ENCODE measurements at places on chromosomes 16 and 17.

DNA sequence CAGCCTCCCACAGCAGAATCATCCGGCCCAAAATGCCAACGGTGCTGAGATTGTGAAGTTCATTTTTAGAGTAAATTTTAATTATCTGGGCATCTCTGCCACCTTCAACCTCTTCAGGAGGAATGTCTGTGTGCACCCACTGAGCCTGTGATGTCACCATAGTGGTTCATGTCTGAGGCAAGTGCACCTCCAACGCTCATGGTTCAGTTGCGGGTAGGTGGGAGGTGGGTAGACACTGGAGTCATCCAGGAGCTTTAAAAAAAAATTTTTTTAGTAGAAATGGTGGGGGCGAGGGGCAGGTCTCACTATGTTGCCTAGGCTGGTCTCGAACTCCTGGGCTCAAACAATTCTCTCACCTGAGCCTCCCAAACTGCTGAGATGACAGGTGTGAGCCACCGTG lies 1.9 kb downstream of the FLYWCH1 start:
- DNase-seq: no peak

- no peak for DNase-seq
These were observed 19.7 kb downstream of the BAHCC1 start for GRCh38 chr17:81414756-81415516.

- DNase-seq: no peak
These were observed 386.6 kb downstream of the SEC14L1 start for GRCh38 chr17:77527409-77527808.

DNA sequence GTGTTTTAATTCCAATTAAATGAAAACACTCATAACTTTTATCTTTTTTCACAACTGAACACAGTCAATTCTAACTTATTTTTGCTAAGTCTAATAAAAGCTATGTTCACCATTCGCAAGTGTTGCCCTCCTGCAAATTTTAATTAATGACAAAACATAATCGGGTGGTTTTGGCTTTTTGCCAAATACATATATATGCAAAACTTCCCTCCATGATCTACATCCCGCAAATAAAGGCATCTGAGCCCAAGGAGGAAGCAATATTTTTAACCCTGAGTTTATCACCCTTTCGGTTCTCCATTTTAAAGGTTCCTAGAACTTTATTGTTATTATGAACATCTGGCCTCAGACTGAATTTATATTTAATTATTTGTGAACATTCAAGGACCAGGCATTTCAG lies 507.9 kb downstream of the CDH13 start:
- DNase-seq: no peak

DNA sequence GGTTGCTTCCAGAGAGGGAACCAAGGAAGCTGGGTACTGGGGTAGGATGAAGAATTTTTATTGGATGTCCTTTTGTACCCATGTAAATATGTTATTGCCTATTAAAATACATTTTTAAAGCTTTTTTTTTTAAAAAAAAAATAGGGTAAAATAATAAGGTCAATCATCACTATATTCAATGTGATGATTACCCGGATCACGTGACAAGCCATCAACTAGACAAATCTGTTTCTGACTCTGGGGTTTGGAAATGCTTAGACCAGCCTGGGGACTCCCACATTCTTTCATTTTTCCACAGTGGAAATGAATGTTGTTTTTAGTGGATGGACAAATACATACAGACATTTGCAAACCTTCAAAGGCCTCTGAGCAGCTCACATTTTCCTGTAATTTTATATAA lies 79.9 kb upstream of the KIFC3 start:
- DNase-seq: no peak

GRCh38 chr17:39114723-39115122 lies 36.7 kb downstream of the PLXDC1 start:
- DNase-seq: no peak

- no peak for DNase-seq
These were observed 4.6 kb downstream of the UTS2R start for GRCh38 chr17:82376042-82376730.

- DNase-seq: no peak
These were observed 518.5 kb upstream of the EEF2KMT start for GRCh38 chr16:5615868-5616642.

GRCh38 chr17:48445248-48445620 lies 15.2 kb upstream of the SKAP1 start:
- no peak for DNase-seq

GRCh38 chr16:85928401-85928820 lies 29.4 kb downstream of the IRF8 start:
- no peak for DNase-seq

DNA sequence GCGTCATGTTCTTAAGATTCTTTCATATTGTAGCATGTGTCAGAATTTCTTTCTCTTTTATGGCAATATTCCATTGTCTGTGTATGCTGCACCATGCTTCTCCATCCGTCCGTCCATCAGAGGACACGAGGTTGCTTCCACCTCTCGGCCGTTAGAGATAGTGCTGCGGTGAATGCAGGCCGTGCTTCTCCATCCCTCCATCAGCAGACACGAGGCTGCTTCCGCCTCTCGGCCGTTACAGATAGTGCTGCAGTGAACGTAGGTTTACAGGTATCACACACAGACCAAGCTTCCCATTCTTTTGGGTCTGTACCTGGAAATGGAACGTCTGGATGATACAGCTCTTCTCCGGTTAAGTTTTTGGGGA lies 113.5 kb downstream of the CMIP start:
- DNase-seq: no peak

DNA sequence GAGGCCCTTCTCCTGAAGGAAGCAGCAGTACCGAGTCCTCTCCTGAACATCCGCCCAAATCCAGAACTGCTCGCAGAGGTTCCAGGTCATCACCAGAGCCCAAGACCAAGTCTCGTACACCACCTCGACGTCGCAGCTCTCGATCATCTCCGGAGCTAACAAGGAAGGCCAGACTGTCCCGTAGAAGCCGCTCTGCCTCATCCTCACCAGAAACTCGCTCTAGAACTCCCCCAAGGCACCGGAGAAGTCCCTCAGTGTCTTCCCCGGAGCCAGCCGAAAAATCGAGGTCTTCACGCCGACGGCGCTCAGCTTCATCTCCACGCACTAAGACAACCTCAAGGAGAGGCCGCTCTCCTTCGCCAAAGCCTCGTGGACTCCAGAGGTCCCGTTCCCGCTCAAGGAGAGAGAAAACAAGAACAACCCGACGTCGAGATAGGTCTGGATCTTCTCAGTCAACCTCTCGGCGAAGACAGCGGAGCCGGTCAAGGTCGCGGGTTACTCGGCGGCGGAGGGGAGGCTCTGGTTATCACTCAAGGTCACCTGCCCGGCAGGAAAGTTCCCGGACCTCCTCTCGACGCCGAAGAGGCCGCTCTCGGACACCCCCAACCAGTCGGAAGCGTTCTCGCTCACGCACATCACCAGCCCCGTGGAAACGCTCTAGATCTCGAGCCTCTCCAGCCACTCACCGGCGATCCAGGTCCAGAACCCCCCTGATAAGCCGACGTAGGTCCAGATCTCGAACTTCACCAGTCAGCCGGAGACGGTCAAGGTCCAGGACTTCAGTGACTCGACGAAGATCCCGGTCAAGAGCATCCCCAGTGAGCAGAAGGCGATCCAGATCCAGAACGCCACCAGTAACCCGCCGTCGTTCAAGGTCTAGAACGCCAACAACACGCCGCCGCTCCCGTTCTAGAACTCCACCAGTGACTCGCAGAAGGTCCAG lies 11.3 kb downstream of the ELOB start:
- DNase-seq: no peak

GRCh38 chr17:35846055-35846809 lies 22.5 kb downstream of the HEATR9 start:
- no peak for DNase-seq

DNA sequence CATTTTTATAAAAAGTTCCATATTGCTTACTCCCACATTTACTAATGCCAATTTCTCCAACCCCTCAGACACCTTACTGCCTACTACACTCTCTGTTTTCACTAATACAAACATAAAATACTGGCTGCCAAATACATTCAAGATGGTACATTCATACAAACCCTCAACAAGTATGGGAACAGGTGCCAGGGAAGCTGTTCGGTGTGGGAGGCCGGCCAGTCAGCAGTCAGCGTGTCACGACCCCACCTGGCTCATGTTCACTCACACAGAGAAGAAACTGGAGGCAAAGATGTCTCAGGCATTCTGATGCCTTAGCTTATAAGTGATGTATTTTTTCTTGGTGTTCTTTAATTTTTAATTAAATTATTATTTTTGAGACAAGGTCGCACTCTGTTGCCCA lies 42.4 kb upstream of the TRAP1 start:
- DNase-seq: no peak

- DNase-seq: no peak
These were observed 48.5 kb downstream of the CBFA2T3 start for GRCh38 chr16:88928405-88929090.

DNA sequence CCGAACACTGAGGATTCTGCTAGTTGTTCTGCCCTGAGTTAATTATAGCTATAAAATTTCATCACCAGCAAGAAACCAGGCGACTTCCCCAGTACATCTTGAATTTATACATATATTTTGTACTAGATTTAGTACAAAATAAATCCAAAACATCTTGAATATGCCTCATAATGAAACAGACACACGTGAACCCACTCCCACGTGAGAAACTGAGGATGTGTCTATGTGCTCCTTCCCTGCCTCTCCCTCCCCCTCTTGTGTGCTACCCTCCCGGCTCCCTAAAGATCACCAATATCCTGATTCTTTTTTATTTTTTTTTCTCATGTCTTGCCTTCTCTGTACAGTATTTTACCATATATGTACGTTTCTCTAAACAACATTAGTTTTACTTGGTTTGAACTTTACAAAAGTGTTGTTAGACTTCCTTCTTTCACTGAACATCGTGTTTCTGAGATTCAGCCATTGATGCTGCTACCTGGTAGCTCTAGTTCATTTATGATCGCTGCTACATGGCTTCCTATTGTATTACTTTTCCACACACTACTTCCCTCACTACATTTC lies 1.1 kb upstream of the LCMT1 start:
- no peak for DNase-seq

GRCh38 chr16:66930189-66930588 lies 4.0 kb downstream of the CIAO2B start:
- no peak for DNase-seq

GRCh38 chr17:77146882-77147281 lies 6.1 kb downstream of the SEC14L1 start:
- no peak for DNase-seq

DNA sequence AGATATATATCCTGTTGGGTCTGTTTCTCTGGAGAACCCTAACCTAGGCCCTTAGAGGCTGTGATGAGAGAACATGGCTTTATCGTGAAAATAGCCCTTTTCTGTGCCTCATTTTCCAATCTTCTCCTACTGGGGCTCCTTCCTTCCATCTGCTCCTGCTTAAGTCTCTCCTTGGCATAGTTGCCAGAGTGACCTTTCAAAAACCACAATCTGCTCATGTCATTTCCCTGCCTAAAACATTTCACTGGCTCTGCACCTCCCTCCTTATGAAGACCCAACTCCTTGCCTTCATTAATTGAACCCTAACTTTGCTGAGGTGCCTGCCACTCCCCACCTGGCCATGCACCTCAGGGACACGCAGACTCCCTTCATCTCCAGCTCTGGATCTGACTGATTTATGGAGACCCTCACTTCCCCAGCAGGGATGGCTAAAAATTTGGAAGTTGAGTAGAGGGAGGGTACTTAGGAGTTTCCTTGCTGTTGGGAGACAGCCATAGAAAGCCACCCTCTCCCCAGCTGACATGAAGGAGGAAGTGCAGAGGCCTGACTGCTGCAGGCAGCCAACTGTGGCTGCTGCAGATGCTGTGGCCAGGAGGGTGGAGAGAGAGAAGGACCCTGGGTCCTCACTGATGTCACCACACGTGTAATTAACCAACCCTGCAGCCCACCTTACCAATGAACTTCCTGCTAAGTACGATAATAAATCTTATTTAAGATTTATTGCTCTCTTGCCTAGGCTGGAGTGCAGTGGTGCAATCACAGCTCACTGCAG lies 6.3 kb upstream of the GGA2 start:
- no peak for DNase-seq

DNA sequence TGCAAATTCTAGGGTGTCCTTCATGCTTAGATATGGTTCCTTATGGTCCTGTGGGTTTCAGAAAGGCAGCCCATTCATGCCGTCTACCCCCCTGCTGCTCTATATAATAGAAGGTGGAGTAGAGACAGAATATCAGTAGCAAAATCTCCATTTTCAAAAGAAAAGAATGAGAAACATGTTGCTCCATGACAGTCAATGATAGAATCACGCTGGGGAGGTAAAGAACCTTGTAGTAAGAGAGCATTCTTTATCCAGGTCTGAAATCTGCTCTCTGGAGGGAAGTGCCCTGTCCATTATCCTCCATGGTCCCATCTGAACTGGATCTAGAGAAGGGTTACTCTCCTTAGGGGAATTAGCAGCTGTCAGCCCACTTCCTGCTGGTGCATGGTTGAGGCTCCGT lies 272.8 kb downstream of the WWOX start:
- DNase-seq: no peak

- DNase-seq: no peak
These were observed 11.1 kb downstream of the ITFG1 start for GRCh38 chr16:47449788-47450187.

DNA sequence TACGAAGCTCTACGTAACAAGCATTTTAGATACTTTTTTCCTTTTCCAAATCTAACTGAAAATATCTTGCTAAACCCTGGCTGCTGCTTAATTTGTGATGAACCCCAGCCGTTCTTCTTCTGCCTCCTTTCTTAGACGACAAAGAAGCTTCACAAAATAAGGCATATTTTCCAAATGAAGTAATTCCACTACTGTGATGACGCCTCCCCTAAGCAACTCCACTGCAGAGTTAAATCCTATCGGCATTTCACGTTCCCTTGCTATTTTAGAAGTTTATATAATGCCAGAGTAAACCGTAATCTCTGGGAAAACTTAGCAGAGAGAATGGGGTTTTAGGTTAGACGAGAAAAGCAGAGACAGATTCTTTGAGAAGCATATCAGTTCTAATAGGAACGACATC lies 683.1 kb upstream of the SALL1 start:
- DNase-seq: no peak

DNA sequence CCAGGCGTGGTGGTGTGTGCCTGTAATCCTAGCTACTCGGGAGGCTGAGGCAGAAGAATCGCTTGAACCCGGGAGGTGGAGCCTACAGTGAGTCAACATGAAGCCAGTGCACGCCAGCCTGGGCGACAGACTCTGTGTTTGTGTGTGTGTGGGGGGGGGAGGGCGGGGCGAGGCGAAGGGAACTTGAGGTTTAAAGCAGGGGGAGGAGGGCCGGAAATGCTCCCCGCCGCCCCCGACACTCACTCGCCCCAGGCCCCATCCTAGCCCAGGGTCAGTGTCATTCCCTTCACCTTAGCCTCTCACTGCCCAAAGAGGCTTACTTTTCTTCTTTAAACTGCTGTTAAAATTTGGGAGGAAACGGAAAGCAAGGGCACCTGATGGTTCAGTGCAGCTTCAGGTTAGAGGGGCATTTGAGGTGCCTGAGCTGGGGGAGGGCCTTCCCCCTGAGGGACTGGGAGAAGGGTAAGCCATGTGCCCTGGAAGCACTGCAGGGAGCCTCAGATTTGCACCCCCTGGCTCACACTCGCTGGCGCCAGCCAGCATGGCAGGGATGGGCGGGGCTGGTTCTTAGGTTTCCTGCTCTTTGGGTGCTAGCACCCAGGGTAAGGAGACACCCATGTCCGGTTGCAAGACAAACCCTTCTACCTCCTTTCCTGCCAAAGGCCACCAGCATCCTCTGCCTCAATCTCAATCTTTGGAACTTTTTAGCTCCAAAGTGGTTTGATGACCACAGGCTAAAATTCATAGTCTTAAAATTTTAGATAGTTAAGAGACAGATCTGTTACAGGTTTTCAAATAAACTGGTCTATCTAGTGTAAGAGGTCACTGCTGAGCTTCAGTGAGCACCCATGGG lies 2.2 kb upstream of the LIMD2 start:
- peak; percentile 30 for DNase-seq

- no peak for DNase-seq
These were observed 266.0 kb upstream of the SDK2 start for GRCh38 chr17:73910206-73910605.

GRCh38 chr16:17591655-17592405 lies 121.1 kb upstream of the XYLT1 start:
- no peak for DNase-seq
